ENCODE measurements at places on chromosomes 7 and 10.

GRCh38 chr10:95408983-95409873, 118.4 kb upstream of the PDLIM1 start:
- DNase-seq = no peak

DNA sequence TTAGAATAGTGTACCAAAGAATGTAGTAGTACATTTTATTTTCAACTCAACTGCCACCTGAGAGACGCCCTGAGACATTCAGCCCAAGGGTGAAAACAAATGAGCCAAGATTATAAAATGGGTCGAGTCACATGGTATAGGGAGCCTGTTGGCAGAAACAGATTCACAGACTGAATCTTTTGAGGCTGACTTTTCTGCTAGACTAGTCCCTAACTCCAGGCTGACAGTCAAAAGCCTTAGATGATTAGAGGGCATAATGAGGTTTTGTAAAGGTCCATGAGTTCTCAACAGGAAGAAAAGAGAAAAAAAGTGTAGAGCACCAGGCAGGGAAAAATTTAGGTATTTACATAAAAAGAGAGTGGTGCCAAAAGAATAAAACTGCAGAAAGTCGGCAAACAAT, 128.0 kb downstream of the NXPH1 start:
- DNase-seq = no peak

GRCh38 chr7:157545681-157546060, 208.9 kb downstream of the DNAJB6 start:
- no peak for DNase-seq

DNA sequence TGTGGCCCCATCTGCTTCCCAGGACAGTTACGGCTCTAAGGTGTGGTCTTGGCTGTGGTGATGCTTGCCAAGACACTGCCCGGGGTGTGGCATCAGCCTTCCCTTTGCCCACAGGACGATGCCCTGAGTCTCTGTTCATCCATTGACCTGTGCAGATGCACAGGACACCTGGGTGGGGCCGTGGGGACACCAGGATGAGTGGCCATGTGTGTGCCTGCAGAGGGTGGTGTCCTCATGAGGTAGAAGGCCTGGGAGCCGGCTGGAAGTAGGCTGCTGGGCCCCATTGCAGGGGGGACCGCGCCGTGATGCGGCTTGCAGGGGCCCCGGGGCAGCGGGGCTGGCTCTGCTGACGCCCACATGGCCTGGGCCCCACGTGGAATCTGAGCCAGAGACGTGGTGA, 22.4 kb upstream of the PWWP2B start:
- no peak for DNase-seq

DNA sequence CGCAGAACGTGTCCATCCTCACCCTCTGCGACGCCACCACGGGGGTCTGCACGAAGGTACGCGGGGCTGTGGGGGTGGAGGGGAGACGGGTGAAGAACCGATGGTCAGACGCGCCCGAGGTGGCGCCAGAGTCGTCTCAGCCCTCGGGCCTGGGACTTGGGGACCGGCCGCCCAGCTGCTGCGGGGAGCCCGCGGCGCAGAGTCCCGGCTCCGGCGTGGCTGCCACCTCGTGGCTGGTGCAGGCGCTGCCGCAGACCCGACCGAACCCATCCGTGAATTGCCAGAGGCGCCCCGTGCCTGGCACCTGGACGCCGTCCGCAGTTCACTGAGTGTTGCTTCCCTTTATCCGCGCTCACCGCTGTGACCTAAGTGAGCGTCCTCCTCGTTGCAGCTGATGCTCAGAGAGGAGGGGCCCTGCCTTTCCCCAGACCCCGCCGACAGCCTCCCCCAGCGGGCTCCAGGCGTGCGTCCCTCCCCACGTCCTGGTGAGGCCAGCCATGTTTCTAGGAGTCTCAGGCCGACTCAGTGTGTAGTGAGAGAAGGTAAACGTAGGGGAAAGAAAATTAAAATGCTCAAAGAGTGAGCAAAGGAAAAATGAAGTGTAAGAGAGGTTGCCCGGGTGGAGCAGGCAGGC, 208.7 kb downstream of the PAXIP1 start:
- peak; percentile 29 for DNase-seq

Data from activated CD4-positive, alpha-beta T cell treated with anti-CD3 and anti-CD28 coated beads, Interleukin-10, Interleukin-2, amounts not matched to agents 100 ng/mL and 50 ng/mL, durations not matched to agents 16 hours and 8 hours (primary cell).